ENCODE measurements at places on chromosomes 5 and 9.

GRCh38 chr5:101390151-101390908 lies 487.2 kb upstream of the ST8SIA4 start:
- peak; percentile 1 for DNase-seq

DNA sequence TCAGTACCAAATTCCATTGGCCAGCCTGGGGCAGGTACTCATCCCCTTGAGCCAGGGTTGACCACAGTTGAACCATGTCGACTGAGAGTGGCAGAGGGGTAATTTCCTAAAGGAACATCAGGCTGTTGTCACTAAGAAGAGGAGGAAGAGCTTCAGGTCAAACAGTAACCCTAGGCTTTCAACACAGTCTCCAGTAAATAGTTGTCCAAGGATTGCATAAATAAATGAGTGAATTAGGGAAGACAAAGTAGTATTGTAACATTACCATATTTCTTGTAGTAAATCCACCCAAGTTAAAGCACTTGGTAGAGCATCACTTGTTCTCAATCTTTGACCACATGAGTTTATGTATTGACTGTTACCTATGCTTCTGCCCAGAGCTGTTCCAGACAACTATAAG lies 7.4 kb downstream of the PSAT1 start:
- DNase-seq = no peak

DNA sequence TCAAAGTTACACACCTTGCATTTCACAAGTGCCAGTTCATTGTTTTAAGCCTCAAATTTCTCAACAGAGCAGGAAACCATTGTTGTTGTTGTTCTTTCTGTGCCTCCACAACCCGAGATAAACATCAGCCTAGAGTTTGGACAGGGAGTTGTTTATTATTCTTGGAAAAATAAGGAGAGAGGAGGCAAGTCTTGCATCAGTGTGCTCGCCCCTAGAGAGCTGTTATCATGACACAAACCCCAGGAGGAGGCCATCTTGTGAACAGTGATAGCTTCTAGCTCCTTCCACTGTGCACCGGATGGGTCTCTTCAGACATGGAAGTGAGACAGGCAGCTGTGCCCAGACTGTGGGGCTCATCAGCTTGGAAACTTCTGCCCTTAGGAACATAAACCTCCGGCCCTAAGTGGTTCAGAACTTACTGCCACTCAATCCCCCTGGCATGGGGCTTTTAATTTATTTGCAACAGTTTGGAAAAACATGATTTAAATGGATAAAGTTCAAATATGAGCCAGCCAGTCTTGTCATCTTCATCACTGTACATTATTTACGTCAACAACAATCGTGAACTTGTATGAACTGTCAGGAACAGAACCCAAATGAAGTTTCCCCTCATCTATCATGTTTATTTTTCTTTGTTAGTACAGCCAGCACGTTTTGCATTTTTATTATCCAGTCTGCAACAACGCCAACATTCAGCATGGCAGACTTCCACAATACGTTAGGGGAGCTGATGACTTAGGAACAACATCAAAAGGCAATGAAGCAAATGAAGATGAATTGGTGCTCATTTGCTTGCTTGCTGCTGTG lies 181.7 kb upstream of the S1PR3 start:
- no peak for DNase-seq

GRCh38 chr5:53362521-53362941 lies 117.9 kb upstream of the FST start:
- peak; percentile 86 for DNase-seq

DNA sequence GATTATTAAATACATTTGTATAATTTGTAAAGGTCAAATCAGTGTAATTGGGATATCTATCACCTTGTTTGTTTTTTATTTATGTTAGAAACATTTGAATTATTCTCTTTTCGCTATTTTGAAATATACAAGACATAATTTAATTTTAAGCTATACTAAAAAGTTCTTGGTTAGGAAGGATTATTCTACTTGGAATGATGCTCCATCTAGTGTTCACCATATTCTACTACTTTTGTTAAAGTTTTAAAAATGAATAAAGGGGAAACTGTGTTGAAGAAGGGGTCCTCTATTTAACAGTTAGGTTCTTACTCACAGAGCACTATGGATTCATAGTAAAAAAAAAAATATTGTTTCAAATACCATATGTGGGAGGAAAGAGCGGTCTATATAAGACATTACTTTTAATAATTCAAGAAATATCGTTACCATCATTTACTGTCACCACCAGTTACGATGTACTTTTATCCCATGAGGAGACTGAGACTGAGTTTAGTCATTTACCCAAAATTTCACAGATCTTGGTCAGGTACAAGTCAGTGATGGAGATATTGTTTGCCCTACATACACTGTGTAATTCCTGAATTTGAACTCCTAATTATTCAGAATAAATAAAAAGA lies 6.3 kb upstream of the STOM start:
- peak; percentile 31 for DNase-seq

DNA sequence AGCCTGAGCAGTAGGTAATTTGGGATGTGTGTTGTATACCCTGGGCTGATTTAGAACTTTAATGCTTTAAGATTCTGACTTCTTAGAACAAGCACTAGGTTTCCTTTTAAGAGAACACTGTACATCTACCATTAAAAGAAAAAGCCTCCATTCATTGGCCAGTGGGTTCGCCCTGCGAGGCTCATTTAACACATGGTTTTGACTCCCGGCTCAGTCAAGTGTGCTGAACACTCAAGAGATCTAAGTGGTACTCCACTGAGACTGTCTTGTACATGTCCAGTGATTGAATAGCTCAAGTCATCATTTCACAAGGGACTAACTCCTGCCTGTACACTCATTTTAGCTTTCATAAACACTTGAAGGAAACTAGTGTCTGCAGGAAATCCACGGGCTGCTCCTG lies 3.9 kb downstream of the FUBP3 start:
- no peak for DNase-seq

GRCh38 chr9:113652355-113653152 lies 189.0 kb downstream of the RGS3 start:
- DNase-seq = no peak

GRCh38 chr9:125617087-125617486 lies 89.9 kb downstream of the MAPKAP1 start:
- no peak for DNase-seq

DNA sequence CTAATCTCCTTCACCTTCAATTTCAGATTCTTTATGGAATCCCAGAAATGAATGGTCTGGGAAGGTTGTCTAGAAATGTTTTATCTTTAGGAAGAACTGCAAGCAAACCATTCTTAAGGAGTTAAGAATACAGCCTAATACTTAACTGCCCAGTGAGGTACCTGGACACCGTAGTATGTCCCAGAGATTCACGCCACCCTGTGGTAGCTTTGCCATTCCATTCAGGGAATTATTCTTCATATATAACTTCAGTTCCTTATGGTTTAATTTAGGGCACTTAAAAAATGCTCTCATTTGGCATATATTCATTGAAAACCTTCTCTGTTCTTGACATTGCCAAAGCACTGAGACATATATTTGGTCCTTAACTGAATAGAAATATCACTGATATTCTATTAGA lies 49.7 kb downstream of the ACTBL2 start:
- no peak for DNase-seq

DNA sequence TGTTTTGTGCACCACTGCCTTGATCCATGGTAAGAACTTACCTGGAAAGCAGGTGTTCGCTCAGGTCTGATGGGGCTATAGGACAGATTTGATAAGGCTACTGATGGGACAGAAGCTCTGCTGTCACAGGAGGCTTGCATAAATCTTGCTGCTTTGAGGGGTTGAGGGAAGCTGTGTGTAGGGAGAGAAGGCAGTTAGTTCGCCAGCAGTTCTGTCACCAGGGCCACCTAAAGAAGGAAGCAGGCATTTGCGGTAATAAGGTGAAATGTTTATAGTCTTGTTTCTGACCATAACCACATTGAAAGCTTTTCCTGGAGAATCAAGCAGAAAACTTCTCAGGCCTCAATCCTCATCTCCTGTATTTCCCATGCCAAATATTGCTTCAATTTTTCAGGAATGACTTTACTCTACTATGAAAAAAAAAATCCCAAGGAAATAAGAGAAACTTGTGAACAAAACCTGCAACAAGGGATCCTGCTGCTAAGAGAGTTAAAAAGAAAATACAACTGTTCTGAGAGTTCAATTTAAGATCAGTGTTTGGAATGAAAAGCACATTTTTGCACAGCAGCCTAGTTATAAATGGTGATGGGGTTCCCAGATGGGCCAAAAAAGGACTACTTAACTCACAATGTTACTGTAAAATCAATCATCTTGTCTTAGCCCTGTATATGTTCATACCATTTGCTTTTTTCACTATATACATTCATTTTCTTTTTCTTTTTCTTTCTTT lies 122.0 kb upstream of the RANBP3L start:
- no peak for DNase-seq

- no peak for DNase-seq
Observed at GRCh38 chr5:50684721-50685120, 18.3 kb downstream of the PARP8 start.

DNA sequence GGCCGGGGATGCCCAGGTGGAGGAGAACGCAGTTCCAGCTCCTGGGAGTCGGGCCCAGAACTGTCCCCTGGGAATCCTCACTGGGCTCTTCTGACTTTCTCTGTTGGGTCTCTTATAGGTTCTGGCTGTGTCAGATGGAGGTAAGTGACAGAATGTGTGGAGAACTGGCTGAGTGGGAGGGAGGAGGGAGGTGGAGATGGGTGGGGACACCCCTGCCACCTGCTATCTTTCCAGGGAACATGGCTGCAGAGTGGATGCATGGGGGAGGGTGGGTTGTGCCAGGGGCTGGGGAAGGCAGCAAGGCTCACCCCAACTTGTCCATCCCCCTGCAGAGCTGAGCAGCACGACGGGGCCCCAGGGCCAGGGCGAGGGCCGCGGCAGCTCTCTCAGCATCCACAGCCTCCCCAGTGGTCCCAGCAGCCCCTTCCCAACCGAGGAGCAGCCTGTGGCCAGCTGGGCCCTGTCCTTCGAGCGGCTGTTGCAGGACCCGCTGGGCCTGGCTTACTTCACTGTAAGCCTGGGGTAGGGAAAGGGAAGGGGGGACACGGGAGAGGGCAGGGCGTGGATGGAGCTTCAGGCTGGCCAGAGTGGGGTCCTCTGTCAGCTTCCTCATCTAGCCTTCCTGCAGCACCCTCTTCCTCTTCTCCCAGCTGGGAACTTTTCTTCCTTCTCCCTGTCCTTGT lies 8.3 kb downstream of the RGS14 start:
- no peak for DNase-seq

DNA sequence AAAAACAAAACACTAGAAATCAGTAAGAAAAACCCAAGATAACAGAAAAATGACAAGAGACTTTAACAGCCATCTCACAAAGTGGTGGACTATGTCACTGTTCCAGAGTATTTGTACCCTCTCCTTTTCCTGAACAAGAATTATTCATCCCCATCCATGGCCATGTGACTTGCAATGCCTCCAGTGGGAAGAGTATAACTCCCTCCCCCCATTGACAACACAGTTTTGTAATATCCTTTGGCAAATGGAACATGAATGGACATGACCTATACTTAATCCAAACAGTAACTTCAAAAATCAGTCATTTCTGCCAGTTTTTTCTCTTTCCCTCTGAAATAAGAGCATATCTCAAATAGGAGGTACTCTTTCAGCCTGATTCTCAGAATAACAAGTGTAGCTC lies 33.9 kb downstream of the PTBP3 start:
- DNase-seq = peak; percentile 26

DNA sequence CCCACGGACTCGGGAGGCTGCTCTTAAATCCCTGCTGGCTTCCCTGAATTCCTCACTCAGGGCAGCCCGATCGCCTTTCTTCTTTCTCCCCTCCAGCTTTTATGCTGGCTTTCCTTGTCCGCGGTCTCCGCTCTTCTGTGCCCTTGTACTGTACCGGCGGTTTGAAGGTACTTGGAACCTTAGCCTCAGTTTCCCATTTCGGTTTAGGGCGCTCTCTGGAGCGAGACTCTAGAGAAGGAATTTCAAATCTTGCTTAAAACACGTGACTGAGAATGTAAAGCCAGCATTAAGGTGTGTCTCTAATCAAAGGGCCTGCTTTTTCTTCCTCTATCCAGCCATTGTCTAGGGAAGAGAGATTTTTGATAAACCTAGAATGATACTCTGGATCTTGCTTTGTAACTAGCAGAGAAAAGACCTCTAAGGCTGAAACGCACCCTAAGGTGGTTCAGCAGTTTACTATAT lies 650 bp downstream of the GPR107 start:
- no peak for DNase-seq

DNA sequence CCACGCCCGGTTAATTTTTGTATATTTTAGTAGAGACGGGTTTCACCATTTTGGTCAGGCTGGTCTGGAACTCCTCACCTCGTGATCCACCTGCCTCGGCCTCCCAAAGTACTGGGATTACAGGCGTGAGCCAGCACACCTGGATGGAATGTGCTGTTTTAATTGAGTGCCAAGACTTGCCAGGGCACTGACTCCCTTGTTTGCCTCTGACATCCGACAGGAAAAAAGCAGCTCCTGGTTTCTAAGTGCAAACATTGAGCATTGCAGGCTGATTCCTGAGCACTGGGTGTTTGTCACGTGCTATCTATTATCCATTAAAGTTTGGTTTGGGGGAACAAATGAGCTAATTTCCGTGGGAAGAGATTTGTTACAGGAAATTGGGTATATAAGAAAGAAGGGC lies 70.6 kb upstream of the CKMT2 start:
- no peak for DNase-seq

DNA sequence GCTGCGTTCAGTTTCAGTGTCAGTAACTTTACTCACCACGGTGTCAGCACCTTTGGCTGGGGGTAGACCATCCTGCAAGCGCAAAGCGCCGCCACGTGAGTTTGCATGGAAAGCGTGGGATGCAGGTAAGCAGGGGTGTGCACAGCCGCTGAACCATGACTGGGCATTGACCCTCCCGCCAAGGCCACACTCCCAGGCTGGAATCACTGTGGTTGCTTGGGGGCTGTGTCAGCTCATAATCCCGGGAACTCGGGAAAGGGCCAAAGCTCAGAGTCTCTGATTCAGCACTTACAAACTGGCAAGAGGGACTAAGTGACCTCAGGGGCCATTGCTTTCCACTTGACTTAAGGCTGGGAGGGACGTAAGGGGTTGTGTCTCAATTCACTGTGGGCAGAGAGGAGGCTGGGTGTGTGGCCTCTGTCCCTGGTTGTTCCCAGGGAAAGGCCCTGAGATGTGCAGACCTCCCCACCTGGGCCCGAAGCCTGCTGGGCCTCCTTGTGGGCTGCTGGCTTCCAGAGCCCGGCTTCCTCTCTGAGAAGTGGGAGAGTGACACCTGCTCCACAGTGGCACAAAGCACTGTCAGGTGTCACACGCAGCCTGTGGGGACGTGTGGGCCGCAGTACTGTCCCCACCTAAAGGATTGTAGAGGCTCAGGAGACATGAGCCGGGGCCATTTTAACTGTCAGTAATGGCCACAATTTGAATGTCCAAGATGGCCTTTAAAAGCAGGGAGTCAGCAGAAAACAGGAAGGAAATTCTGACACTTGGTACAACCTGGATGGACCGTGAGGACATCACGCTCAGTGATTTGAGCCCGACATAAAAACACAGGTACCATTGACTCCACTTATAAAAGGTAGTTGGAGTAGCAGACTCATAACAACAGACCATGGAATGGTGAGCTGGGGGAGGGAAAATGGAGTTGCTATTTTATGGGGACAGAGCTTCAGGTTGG lies 16.7 kb downstream of the ABO start:
- no peak for DNase-seq

Measured in AG08395 (cell line).